Dermis blood vessel endothelial cell (primary cell): ENCODE measurements at places on chromosomes 3 and 15. TPM values are rescaled to one million over a fixed set of nuclear protein-coding genes. Genes with fewer than 3 reads are reported as not detected.

CHRM5 gene
- 0.17 TPM in 1 of 2 replicates, not detected in the other for total RNA-seq

MRPS11 gene
- 38.5 and 47.7 TPM in 2 replicates for total RNA-seq

SLC38A3 gene
- not detected in 2 replicates for total RNA-seq

GOLGA8T gene
- 0.05 TPM in 1 of 2 replicates, not detected in the other for total RNA-seq

TMEM41A gene
- 6.3 and 9.1 TPM in 2 replicates for total RNA-seq

CD86 gene
- total RNA-seq = not detected in 2 replicates
